ENCODE measurements at places on chromosomes 16 and 17.

DNA sequence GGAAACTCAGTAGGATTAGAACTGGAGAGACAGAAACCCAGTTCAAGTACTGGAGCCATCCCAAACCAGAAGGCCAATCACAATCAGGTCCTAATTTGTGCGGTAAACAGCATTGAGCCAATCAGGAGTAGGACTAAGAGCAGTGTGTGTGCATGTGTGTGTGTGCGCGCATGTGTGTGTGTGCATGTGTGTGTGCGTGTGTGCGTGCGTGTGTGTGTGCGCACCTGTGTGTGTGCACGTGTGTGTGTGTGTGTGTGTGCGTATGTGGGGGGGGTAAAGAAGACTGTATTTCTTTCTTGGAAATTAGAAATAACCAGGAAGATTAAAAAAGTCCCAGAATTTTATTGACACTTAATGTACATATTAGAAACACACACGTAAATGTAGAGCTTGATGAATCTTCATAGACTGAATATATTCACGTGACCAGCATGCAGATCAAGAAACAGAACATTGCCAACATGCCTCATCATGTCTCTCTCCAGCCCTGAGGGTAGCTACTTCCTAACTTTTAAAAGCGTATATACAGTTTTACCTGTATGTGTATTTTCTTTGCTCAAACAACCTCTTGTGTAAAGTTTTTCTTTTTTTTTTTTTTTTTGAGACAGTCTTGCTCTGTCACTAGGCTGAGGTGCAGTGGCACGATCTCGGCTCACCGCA is 919 bp upstream of the DHRS7C start:
- DNase-seq, result no peak
- H3K4me3 ChIP-seq, result no peak overlapping the region
- H3K27me3 ChIP-seq, result no peaks in the 10 kb centered on the region
- H3K27ac ChIP-seq, result no peak overlapping the region
- H3K36me3 ChIP-seq, result no peaks in the 10 kb centered on the region
- H3K4me1 ChIP-seq, result no peaks in the 10 kb centered on the region

GRCh38 chr17:78473951-78474613 is 95.6 kb downstream of the PGS1 start:
- H3K36me3 ChIP-seq, result no peaks in the 10 kb centered on the region
- no peak overlapping the region for H3K4me3 ChIP-seq
- H3K27ac ChIP-seq, result no peak overlapping the region
- peaks cover 7% of the 10 kb centered on the region for H3K4me1 ChIP-seq

DNA sequence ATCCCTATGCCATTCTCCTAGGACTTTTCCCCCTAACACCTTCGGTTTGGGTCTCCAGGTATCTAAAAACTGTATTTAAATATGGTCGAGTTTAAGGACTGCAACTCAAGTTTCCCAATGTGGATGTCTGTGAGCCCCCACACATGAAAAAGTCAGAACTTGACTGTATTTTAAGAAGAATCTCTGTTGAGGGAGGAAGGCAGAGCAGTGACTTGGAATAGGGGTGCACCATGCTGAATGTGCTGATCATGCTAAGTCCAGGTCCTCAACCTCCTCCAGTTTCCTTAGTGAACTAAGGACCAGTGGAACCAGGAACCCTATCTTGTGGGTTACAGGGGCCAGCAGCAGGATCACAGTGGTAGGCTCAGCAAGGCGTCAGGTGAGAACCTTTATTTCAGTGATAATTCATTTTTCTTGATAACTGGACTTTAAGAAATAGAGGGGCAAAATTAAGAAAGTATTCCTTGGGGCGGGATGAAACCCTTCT is 19.5 kb downstream of the GRB7 start:
- DNase-seq, result no peak
- H3K36me3 ChIP-seq, result no peaks in the 10 kb centered on the region
- H3K4me3 ChIP-seq, result no peak overlapping the region
- no peak overlapping the region for H3K27ac ChIP-seq
- no peaks in the 10 kb centered on the region for H3K27me3 ChIP-seq

- H3K27me3 ChIP-seq, result no peaks in the 10 kb centered on the region
- DNase-seq, result no peak
- no peaks in the 10 kb centered on the region for H3K36me3 ChIP-seq
- no peak overlapping the region for H3K27ac ChIP-seq
- no peaks in the 10 kb centered on the region for H3K4me1 ChIP-seq
- no peak overlapping the region for H3K4me3 ChIP-seq
Observed at GRCh38 chr16:89013111-89013510, 36.1 kb upstream of the CBFA2T3 start.

GRCh38 chr17:82097184-82097918 is 685 bp downstream of the FASN start:
- peak; percentile 61 for DNase-seq
- peaks cover 18% of the 10 kb centered on the region for H3K4me1 ChIP-seq
- H3K4me3 ChIP-seq, result peak overlapping the region; percentile 47
- peak overlapping the region; percentile 85 for H3K27ac ChIP-seq
- H3K36me3 ChIP-seq, result peaks cover 30% of the 10 kb centered on the region

All from thyroid gland (tissue), 4 donors.